Activated CD8-positive, alpha-beta memory T cell treated with anti-CD3 and anti-CD28 coated beads for 4 hours (primary cell): ENCODE measurements at places on chromosomes 1 and 21.

DNA sequence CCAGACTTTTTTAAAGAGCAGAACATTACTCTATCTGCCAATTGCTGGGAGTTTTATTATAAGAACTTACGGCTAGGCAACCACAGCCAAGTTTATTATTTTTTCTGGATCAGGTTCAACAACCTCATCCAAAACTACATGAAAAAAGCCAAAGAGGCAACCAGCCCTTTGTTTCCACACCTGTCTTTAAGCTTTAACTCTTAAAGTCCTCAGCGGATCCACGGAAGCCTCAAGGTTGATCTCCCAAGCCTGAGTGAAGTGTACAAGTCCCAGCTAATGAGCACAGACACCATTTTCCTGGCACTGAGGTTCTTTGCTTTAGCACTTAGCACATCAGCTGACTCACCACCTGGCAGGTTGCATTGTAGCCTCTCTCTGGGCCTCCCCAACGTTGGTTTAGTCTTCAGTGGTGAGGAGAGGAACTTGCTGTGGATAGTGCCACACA lies 143.1 kb downstream of the TGFBR3 start:
- no peak for DNase-seq

DNA sequence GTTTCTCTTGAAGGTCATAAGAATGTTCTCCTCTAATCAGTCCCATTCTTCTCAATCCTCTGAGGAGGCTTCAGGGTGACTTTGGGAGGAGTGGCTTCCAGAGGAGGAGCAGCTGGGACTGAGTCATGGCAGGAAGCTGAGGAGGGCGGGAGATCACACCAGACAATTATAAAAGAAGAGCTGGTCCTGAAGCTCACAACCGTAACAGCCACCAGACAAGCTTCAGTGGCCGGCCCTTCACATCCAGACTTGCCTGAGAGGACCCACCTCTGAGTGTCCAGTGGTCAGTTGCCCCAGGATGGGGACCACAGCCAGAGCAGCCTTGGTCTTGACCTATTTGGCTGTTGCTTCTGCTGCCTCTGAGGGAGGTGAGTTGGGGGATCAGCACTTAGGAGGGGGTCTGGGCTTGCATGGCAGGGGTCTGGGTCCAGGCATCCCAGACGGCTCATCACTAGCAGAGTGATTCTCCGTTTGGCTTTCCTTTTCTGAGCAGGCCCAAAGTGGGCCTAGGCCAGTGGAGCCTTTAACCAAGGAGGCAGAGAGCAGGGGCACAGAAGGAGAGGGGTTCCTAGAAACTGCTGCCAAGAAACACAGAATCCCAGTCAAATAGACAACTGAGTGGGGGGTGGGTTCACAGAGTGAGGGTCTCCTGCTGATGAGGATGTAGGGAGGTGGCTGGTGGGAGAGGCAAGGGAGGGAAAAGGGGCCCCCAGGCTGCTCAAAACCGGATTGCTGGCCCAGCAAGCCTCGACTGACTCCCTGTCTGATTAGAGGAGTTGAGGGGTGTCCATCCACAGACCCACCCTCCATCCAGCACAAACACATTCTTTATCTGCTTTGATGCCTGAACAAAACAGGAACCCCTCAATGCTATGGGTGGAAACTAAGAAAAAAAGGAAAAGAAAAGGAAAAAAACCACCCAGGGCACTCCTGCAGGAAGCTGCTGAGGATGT lies at the start of gene ECM1:
TSS of gene ECM1 (plus strand) at position 198 of the 953 bp plus-strand sequence. CDS start at position 299, 101 bp downstream.
- DNase-seq: no peak

DNA sequence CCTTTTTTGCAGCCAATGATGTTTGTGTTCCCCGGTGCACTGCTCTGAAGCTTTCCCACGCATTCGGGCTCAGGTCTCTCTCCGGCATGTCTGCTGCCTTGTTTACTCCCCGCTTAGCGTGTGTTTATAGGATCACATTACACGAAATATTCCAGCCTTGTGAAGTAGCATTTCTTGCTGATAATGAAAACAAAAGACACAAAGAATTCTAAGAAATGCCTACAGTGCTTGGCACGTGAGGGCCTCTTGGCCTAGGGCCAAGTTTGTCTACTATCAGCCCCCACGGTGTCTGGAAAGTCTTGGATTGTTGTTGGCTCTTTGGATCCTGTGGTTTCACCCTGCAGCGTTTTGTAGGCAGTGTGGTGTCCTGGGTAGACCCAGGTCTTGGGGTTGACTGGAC lies 11.2 kb upstream of the GSTM4 start:
- DNase-seq: no peak

DNA sequence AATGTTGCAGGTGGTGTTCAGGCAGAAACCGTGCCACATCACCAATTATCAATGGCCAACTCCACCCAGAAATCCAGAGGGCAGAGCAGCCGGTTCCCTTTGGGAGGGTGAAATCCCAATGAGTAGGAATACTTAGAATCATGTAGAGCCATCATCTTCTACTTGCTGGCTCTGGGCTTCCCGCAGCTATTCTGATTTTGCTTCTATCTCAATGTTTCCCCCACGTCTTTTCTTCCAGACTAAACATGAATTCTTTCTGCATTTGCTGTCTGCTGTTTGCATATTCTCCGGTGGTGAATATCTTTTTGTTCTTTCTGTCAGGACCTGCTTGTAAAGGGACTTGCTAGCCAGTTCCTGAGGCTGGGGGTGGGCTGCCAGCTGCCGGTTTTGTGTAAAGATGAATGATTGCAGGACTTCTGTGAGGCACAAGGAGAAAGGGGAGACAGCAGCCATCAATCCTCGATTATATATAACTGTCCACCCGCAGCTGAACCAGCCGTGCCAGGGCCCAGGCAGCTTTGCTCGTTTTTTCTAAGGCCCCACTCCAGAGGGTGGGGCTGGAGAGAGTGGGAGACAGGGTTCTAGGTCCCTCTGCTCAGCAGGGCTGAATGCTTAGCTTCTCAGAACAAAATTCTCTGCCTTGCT lies 33.2 kb downstream of the PRAMEF20 start:
- DNase-seq: no peak

- DNase-seq: no peak
Observed at GRCh38 chr1:22615886-22616285, 20.5 kb upstream of the C1QA start.

DNA sequence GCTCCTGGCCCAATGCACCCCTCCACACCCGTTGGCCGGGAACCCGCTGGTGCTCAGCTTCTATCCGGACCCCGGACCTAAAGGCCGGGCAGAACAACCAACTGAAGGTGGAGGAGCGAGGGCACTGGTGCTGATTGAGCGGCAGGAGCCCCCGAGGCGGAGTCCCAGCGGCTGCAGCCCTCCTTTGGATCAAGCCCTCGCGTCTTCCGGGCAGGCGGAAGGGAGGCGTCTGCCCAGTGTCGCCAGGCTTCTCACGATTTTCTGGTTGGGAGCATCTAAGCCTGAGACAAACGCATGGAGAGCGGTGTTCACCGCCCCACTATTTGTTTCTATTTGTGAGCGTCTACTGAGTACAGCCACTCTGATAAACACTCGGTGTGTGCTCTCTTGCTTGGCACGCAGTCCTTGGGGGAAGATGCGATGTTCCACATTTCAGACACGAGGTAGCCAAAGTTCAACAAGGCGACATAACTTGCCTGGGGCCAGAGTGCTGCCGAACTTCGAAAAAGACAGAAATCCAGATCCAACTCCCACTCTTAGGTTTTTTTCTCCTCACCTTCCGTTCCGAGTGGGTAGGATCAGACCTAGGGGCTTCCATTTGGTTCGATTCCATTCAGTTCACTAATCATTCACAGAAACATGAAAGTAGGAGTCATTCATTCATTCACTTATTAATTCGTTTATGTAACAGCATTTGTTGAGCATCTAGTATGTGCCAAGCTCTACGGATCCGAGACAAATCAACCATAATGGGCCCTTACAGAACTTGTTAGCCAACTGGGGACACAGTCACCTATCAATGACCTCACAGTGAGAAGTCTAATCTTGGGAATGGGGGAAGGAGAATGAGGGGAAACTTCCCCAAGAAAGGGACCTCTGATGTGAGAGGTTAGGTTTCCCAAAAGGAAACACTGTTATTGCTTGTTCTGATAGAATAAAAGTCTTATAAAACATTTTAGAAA lies 4.9 kb upstream of the DMRTA2 start:
- DNase-seq: no peak

GRCh38 chr21:25189497-25189896 lies 417.8 kb downstream of the MRPL39 start:
- no peak for DNase-seq

GRCh38 chr1:72516264-72516663 lies 233.9 kb upstream of the NEGR1 start:
- DNase-seq: no peak

GRCh38 chr1:115230281-115230680 lies 107.8 kb downstream of the NGF start:
- DNase-seq: no peak

GRCh38 chr1:34987018-34987417 lies 1.9 kb upstream of the TMEM35B start:
- DNase-seq: no peak

DNA sequence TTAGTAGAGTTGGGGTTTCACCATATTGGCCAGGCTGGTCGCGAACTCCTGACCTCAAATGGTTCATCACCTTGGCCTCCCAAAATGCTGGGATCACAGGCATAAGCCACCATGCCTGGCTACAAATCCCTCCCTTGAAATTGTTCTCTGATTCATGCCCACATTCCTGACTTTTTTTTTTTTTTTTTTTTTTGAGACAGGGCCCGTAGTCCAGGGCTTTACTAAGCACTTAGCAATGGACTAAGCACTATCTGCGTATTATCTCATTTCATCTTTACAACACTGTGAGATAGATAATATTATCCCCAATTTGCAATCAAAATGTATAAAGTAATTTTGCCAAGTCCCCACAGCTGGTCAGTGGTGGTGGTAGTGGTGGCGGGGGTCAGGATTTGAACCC lies 58.9 kb downstream of the VWA5B1 start:
- DNase-seq: no peak

GRCh38 chr21:43937891-43938309 lies 72.9 kb downstream of the AGPAT3 start:
- DNase-seq: no peak

GRCh38 chr1:1540090-1540817 lies at the start of gene TMEM240:
TMEM240 (minus strand) TSS chr1:1540624; CDS start chr1:1540346, 278 bp downstream.
- DNase-seq: peak; percentile 10

DNA sequence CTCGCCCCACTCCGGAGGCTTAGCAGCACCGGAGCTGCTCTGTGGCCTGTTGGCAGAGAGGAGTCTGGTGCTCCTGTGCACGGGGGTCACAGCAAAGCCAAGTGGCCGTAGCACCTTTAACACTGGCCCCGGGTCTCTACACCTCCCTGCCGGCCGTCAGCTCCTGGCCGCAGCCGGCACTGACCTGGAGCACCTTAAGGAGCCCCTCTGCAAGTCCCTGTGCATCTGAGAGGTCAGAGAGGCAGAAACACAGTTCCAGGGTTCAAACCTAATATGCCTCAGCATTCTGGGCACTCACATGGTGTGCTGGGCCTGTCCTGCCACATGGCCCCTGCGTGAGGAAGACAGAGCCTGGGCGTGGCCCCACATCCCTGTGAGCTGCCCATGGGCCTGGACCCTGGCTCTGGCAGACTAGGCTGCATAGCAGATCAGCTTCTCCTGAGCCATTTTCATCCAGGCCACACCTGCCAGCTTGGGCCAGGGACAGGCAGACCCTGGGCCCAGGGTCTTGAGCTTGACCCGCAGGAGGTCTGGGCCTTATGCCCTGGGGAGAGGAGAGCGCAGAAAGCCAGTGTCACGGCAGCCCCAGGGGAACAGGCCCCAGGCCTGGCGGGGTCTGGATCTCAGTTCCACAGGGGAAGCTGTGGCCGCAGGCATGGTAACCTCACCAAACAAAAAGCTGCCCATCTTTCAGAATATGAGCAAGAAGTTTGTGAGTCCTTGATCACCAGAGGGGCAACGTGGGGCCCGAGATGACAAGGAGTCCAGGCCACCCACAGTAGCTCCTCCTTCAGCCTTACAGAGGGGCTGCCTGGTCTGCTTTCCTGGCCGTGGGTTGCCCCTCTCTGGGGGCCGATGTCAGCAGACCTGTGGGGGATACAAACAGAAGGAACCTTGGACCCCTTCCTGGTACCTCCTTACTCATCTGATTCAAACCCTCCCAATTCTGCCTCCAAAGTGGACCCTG lies 146.0 kb upstream of the COL6A1 start:
- no peak for DNase-seq

GRCh38 chr1:206744683-206745082 lies 25.9 kb upstream of the IL19 start:
- no peak for DNase-seq

DNA sequence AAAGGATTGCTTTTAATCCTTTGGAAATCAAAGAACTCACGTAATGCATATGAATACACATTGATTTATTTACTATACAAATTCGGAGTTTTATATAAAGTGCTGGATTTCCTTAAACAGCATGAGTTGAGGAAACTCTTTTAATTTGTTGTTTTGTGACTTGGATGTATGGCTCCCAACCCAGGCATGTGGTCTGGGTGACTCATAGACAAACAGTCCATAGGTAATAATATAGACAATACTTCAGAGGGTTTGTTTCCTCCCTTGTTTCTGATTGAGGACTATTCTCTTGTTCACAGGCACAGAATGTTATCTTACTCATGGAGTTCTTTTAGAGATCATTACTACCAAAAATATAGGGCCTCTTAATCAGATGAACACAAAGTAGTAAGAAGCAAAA lies 43.8 kb downstream of the XPR1 start:
- no peak for DNase-seq

DNA sequence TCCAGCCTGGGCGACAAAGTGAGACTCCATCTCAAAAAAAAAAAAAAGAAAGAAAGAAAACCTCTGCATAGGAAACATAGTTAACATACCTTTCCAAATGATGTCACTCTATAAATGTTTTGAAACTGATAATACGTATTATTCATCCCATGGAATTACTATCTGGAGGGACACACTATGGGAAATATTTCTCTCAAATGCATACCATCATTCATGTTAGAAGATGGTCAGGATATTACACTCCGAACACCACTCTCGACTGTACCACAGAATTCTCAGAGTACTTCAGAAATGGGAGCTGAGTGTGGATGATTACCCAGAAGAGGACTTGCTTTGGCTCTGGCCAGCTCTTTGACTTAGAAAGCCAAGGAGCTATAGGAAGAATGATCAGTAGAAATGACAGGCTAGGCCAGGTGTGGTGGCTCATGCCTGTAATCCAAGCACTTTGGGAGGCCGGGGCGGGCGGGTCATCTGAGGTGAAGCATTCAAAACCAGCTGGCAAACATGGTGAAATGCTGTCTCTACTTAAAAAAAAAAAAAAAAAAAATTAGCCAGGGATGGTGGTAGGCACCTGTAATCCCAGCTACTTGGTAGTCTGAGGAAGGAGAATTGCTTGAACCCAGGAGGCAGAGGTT lies 5.2 kb upstream of the LIN28A start:
- DNase-seq: no peak

GRCh38 chr1:27296773-27297291 lies 25.1 kb upstream of the TMEM222 start:
- peak; percentile 31 for DNase-seq

DNA sequence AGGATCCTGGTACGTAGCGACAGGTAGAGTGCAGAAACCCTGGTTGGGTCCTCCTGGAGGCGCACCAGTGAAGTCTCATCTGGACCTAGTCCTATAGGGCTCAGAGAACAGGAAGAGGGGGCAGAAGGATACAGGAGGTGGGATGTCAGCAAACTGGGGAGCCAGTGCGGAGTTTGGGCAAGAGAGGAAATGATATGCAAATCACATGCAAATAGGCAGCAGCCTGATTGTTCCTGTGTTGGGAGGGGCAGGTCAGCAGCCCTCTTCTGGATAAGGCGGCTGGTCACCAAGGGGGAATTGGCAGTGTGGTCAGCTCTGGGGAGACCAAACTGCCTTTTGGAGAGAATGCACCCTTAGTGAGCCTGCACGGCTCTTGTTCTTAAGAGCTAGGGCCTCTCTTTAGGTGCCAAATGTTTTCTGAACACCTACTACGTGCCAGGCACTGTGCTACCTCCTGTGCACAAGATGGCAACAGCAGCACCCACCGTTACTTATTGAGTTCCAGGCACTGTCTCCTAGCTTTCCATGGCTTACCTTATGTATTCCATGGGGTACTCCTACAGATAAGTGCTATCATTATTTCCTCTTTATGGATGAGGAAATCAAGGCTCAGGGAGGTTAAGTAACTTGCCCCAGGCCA lies 18.1 kb upstream of the PADI3 start:
- no peak for DNase-seq
